Stimulated activated CD8-positive, alpha-beta memory T cell treated with anti-CD3 and anti-CD28 coated beads, Interleukin-7, amount 100 ng/mL, for 48 hours (primary cell): ENCODE measurements at places on chromosomes 13 and 19.

DNA sequence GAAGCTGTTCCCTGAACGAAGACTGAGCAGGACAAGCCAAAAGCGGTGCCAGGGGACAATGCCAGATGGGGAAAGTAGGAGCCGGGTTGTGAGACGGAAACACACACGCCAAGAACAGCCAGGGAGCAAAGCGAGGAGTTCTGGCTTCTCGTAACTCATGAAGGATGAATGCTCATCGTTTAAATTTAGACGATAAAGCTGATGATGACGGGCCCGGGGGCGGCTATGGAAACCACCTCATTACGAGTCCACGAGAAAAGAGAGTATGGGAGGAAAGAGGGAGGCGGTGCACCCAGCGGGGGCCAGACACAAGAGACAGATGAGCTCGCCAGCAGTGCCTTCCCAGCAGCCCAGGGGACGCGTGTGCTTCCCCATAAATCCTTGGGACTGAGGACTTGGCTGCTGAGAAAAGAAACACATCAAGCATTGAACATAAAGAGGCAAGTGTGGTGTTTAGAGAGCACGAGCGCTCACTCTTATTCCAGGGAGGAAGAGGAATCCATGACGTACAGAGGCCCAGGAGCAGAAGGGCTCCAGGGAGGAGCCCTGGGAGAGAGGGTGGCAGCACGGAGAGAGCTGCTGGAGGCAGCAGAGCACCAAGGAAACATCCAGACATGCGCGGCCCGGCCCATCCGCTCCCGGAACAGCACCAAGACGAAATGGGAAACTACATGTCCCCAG is 70.7 kb downstream of the EPS15L1 start:
- no peak for DNase-seq

- no peak for DNase-seq
These were observed 9.2 kb upstream of the SERP2 start for GRCh38 chr13:44364345-44365000.

- no peak for DNase-seq
These were observed 236.7 kb upstream of the CSNK1A1L start for GRCh38 chr13:37342205-37342604.

DNA sequence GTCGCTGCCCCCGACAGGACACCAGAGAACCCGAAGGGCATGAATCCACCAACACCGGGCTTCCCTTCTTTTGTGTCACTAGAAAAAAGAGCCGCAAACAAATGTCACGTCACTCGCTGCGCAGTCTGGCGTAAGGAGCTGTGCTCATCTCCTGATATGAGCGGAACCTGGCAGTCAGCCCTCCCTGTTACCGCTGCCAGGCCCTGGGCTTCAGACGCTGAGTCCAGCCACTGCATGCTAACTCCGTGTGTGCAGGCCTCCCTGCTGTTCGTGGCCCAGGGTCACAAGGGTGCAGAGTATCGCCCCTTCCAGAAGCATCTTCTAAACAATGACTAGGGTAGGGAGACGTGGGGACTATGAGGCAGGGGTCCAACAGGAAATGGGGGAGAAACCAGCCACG is 71.3 kb downstream of the SLC7A1 start:
- DNase-seq = no peak

DNA sequence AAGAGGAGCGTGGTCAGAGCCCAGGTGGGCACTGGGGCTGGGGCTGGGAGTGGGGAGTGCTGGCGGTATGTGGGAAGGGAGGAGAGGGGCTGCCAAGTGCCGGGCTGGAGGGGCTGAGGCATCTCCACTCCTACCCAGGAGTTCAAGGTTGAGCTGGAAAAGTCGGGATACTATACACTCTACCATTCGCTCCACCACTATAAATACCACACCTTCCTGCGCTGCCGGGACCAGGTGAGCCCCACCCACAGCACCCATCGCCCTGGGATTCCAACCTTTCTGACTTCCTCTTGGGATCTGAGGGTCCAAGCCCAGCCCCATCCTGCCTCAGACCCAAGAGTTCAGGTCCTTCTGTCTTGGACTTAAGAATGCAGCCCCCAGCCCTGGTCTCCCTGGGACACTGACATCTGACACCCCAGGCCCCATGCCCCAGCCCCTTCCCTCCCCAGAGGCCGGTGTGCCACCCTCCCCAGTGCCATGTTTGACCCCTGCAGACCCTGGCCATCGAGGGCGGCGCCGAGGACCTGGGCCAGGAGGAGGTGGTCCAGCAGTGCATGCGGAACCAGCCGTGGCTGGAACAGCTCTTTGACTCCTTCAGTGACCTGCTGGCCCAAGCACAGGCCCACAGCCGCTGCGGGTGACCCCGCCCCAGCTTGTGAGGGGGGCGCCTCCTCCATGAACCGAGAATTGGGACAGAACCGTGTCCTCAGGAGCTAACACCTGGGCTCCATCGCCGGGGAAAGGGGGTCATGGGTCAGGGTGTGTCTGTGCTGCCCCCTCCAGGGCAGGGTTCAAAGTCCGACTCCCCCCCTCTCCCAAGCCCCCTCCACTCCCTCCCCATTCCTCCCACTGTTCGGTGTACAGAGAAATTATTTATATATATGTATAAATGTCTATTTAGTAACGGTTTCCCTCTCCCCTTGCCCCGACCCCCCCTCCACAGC is 14.7 kb downstream of the RRAS start:
- DNase-seq = no peak

GRCh38 chr19:50147462-50148423 is 15.3 kb downstream of the IZUMO2 start:
- peak; percentile 30 for DNase-seq

DNA sequence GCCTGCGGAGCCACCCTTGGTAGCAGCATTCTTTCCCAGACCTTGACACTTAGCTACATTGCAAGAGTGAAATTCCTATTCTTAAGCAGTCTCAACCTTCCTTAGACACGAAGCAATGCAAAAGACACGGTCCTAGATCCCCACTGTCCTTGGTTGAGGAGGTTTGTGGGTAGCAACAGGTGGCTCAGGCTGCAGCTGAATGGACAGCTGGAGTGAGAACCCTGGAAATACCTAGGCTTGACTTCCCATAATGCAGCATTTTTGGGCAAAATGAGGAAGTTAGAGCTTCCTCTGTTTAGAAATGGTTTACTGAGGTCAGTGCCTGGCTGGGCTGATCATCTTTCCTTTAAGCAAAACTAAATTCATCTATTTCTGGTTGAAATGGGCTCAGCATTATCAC is 296.6 kb downstream of the RFC3 start:
- DNase-seq = no peak

GRCh38 chr13:43884222-43884621 is 4.5 kb downstream of the LACC1 start:
- DNase-seq = no peak

- no peak for DNase-seq
These were observed 61.5 kb downstream of the COL4A1 start for GRCh38 chr13:110245416-110245899.

GRCh38 chr13:106774621-106775020 is 206.7 kb upstream of the ARGLU1 start:
- no peak for DNase-seq

- DNase-seq = no peak
These were observed 38.9 kb upstream of the ZNF835 start for GRCh38 chr19:56710437-56710836.
